ENCODE measurements at places on chromosomes 3 and 15.

GRCh38 chr3:187186801-187187421, 10.4 kb upstream of the RTP1 start:
- no peak for DNase-seq

DNA sequence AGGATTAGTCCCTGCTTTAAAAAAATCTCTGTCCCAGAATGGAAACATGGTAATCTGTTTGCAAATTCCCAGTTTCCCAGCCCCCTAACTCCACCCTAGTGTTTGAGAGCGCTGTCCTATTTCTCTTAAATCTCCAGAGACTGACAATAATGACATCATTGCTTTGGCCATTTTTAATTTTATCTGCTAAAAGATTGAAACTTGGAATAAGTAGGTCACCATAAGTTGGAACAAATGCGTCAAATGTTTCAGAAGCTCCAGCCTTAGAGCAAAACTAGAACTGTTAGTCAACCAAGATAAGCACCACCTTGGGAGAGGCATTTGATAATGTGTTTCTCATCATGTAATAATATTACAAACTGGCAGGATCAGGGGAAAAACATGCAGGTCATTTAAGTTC, 25.7 kb upstream of the MB21D2 start:
- DNase-seq = no peak

DNA sequence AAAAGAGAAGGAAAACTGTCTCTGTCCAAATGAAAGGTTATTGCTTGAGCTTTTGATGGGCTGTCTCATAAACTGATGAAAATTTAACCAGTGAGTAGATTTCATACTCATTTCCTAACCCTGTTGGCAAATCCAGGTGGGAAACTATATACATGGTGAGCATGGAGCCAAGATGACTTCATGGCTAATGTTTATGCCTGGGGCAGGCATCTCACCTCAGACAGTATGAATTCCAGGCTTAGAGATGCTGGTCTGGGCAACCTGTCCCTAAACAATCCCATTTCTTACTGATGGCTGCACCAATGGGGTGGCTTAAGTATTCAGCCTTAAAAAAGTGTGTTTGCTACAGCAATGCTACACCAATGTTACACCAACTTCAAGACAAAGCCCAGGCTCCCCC, 58.1 kb downstream of the SLTM start:
- DNase-seq = no peak

DNA sequence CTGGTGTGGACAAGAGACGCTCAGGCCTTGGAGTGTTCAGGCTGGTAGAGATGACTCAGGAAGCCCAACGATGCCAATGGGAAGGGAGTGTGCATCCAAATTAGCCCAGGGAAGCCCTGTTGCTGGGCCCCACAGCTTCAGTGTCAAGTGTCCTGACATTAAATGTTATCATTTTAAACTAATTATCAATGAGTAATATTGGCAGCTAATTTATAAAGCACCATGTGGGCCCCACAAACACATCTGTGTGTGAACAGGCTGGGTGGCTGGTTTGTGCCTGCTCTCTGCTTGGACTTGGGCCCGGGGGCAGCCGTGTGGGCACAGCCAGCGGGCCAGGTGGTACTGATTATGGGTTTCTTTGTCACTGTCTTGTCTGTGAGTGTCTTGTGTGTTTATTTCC, 15.0 kb downstream of the FBLN2 start:
- DNase-seq = no peak

DNA sequence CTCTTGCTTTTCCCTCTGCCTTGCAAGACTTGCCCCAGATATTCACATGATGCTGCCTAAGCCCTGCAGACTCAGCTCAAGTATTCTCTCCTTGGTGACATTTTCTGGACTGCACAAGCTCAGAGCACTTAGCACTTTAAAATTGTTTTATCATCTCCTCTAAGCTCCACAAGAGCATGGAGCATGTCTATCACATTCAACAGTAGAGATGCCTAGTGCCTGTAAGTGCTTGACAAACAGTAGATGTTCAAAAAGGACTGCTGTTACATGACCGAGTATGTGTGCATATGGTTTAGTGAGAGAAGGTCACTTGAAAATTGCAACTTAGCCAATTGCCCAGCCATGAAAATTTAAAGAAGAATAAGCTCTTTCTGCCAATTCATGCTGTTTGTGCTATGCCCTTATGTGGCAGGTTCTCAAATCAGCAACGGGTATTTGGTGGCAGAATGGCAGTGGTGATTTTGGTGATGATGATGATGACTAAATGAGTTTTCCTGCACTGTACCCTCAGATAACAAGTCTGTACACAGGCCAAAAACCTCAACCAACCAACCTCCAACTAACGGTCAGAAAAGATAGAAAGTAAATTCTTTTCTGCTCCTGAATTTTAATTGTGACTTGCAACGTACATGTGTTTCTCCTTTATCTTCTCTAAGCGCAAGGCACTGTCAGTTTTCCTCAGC, 647.2 kb upstream of the UBE2E2 start:
- DNase-seq = no peak

GRCh38 chr3:44883999-44884431, 9.6 kb downstream of the TGM4 start:
- peak; percentile 40 for DNase-seq

DNA sequence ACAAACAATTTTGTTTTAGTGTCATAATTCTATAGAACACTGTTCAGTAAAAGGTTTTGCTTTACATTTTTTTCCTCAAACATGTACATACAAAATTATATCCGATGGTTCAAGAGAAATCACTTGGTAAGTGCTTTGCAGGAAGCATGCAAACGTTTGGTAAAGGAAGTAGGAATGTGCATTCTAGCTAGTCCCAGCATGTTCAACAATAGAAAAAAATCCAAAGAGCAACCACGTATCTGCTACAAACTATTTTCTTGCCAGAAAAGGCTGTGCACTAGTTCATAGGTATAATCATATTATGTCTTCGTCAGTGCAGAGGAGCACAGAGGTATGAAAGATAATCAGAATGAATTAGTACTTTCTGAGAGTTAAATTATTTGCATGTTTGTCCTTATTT, 58.0 kb downstream of the GPR160 start:
- no peak for DNase-seq

GRCh38 chr15:70059476-70060213, 38.1 kb downstream of the TLE3 start:
- no peak for DNase-seq

DNA sequence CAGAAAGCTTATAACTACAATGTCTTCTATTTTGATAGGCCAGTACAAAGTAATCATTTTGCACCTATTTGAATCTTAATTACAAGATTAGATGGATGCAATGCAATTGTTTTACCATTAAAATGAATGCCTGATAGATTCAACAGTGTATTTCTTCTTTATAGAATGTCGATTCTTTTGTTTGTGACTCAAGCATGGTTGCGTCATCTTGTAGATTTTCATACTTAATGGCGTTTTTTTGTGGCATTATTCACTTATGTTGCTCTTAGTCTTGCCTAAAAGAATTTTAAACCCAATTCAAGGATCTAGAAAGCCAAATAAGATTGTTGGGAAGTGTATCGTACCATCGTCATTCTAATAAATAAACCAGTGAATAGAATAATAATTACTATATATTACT, 21.4 kb downstream of the ZBTB38 start:
- no peak for DNase-seq

- DNase-seq = peak; percentile 61
Measured at GRCh38 chr3:15064299-15064834, 748 bp downstream of the MRPS25 start.

DNA sequence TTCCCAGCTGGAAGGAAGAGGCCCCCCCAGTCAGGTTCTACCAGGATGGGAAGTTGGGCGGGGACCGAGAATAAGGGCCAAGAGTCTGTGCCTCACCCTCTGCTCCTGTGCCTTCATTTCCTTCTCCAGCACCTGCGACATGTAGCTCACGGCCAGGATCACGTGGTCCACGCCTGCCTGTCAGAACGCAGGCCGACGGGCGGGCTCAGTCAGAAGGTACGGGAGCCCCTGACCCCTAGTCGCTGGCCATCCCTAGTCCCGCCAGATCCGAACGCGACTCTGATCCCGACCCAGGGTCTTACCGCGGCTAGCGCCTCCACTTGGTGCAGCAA, 489 bp downstream of the GMPPB start:
- peak; percentile 24 for DNase-seq

DNA sequence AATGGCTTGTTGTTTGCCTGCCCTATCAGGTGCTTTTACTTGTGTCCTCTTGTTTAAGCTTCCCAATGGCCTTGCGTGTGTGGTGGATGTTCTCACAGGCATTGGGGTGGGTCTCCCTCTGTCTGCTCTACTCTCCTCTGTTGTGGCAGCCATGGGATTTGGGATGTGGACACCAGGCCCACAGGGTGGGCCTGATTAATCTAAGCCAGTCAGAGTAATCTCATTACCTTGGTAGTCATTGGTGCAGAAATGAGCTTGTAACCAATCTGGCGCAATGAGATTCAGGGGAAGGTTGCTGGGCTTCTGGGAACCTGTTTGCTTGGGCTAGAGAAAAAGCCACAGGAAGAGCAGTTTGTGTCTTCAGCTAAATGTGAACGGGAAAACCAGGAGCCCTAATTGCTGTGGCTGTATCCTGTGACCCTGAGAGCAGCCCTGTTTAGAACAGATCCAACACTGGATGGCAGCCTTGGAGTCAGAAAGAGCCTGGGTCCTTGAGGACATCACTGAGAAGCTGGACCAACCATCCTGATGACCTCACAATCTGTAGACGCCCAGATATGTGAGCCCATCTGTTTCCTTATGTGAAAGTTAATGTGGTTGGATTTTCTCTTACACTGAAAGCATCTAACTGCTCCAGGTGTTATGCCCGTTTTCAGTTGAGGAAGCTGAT, 157.3 kb upstream of the UBE2E1 start:
- DNase-seq = peak; percentile 59

GRCh38 chr15:81497238-81497637, 123.2 kb upstream of the TMC3 start:
- DNase-seq = no peak

GRCh38 chr3:23647706-23648258, 158.0 kb upstream of the UBE2E1 start:
- no peak for DNase-seq

DNA sequence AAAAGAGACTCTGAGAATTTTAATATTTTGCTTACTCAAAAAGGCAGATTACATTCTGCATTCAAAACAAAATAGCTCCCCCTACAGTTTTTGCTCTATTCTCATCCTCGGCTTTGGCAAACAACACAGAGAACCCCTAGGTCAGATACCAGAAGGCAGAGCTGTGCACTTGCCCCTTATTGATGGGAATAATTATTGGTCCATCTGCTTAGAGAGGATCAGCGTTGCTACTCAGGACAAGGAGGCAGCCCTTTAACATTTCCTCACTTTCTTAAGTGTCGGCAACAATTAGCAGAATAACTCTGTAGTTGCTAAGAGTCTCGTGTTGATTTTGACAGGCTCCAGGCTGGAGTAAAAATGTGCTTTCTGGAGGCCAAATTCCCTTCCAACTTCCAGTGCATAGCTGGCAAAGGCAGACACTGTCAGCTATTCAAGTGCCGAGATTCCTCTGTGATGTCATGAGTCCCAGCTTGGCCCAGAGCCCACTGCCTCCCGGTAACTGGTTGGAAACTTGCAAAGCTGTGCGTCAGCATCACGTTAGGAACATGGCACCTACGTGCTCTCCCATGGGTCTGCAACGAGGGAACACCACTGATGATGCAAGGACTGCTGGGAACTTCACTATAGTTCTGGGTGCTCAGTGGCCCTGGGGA, 482.7 kb upstream of the ADAMTS9 start:
- DNase-seq = peak; percentile 62

DNA sequence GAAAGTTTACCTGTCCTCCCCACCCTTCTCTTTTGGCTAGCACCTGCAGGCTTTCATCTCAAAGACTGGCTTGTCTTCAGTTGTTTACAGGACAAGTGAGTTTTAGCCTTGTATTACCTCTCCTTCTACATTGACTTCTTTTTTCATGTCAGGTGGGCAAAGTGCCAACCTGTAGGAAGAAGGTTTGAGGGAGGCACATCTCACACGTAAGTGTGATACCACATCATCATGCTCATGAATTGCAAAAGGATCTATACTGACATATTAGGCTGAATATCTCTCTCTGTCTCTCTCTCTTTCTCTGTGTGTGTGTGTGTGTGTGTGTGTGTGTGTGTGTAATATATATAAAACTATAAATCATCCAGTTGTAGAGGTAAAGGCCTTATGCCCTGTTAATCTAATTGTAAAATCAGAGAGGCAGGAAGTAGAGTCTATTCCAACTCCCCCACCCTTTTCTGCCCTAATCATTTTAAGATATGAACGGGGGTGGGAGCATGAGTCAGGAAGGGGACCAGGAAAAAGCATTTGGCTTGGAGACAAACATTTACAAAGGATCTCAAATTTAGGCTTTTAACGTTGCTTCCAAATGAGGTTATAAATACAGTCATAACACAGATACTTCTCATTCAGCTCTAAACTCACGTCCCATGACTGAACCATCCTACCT, 107.0 kb upstream of the PFN2 start:
- no peak for DNase-seq

- no peak for DNase-seq
Measured at GRCh38 chr15:96262549-96263489, 67.7 kb upstream of the NR2F2 start.

- DNase-seq = no peak
Measured at GRCh38 chr15:87935583-87935982, 321.0 kb downstream of the NTRK3 start.

- no peak for DNase-seq
Measured at GRCh38 chr3:195802795-195803194, 8.9 kb downstream of the MUC4 start.

DNA sequence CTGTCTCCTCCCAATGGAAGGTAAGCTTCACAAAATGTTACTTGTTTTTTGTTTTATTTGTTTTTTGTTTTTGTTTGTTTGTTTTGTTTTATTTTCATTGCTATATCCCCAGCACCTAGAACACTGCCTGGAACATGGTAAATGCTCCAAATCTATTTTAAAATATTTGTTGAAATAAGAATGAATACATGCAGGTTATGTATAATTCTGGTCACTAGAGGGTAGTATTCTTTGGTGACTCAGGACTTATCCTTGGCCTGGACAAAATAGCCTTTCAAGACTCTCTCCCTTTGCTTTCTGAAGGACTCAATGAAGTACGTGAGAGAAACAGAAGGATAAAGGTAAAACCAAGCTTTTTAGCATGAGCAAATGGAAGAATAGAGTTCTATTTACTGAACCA, 46.9 kb upstream of the PPP2R3A start:
- DNase-seq = peak; percentile 35

- no peak for DNase-seq
Measured at GRCh38 chr3:27594096-27594690, 110.0 kb upstream of the SLC4A7 start.

- DNase-seq = no peak
Measured at GRCh38 chr3:57003676-57004075, 56.8 kb upstream of the SPATA12 start.

- DNase-seq = no peak
Measured at GRCh38 chr3:129416415-129416814, 12.0 kb downstream of the EFCAB12 start.

DNA sequence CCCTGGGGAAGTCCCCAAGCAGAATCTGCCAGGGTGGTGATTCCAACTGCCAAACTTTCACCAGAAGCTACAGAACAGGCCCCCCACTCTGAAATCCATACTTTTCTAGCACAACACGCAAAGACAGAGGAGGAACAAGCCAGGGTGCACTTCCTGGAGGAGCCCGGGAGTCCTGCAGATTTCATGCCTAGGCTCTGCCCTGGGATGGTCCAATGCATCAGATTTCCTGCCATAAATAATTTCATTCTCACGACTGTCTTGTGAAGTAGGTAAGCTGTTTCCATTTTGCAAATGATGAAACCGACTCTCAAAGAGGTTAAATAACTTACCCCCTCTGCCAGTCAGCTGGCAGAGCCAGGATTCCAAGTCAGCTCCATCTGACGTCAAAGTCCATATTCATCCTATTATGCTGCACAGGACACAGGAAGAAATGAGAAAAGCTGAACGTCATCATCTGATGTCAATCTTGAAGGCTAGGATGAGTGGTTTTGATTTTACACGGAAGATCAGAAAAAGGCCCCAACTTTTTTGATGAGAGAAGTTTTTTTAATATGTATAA, 134.8 kb upstream of the IGF1R start:
- DNase-seq = no peak
